NCI-H69 (cell line): ENCODE measurements at places on chromosomes 1 and 21.

DNA sequence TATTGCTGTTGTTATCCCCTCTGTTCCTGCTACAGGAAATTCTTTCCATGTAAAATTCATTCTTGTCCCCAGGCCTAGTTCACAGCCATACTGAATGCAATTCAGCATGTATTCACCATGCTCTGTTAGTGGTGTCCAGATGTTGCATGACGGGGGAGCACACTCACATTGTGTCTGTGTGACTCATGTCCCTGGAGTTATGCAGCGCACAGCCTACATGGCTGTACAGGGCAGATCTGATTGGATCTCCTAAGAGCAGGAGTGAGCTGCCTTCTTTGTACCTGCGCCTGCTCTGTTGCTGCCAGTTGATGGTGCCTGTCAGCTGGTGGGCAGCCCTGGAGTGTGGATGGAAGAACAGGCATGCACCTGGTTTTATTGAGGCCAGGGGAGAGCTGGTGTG, 17.6 kb downstream of the HTR6 start:
- DNase-seq: peak; percentile 38

GRCh38 chr1:32770741-32771548, 46.2 kb downstream of the YARS1 start:
- DNase-seq: no peak

- DNase-seq: no peak
These were observed 52.4 kb upstream of the H6PD start for GRCh38 chr1:9181990-9182783.

GRCh38 chr1:177825276-177825901, 144.5 kb downstream of the SEC16B start:
- DNase-seq: no peak

DNA sequence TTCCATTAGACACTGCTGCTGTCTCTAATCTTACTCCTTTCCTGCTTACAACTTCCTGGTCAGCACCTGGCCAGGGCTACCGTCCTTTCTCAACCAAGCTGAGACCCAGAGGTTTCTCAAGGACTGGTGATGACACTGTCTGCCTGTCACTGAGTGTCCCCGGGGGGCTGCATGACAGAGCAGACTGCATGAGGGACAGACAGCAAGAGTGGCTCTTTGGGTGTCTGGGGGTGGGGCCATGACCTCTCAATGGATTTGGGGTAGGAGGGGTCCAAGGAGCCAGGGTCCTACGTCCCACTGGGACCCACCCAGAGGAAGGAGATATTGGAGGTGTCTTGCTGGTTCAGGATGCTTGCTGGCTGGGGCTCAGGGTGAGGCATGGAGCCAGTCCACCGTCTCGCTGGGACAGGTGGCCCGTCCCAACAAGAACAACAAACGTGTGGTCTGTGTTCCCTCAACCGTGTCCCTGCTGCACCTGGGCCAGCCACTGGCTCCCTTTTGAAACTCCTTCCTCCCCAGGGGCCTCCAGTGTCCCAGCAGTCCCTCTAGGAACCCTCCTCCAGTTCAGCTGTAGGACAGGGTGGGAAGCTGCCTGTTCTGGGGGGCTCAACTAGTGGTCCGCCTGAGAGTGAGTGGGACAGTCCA, 344.6 kb upstream of the AJAP1 start:
- DNase-seq: no peak

DNA sequence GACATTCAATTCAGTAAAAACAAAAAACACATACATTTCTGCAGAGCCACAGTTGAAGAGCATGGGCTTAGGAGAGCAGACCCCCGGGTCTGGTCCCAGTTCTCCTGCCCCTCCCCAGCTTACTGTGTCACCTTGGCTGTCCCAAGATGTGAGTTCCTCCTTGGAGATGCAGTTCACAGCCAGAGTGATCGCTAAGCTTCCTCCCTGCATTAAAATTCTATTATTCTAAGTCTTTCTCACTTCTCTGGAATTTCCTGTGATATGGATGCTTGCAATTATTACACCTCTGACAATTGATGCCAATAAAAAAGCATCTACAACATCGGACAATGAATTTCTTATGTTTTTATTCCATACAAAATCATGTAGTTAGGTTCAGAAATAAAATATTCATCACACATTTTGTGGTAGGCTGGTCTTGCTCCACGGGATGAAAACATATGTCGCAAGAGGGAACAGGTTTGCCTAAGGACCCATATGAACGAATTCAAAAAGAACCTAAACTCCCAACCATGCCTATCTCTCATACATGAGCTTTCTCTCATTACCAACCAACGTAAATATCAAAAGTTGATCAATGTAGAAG, 328.5 kb upstream of the RUNX1 start:
- DNase-seq: no peak

DNA sequence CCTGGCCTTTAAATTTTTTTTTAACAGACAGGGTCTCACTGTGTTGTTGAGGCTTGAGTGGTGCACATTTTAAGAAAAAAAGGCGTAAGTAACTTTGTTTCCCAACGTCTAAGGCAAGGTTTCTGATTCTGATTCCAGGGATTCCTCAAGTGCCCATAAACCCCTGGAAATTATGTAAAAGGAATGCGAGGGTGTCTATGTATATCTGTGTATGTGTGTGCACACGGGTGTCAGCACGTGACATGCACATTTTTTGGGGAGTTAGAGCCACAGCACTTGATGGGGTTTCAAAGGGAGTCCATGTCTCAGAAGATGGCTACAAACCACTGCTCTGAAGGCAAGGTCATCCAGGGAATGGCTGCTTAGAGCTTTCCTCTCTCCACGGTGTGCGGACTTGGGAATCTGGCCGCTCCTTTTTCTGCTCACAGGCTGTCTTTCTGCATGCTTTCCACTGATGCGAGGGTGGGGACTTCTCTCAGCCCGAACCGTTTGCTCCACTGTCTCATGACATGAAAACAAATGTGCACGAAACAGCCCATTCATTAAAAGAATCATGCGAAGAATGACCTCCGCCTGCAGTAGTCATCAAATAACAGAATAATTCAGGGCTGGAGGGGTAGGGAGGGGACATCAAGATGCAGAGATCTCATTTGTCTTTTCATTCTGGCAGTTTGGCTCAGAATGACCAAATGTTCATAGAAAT, 18.7 kb upstream of the RERE start:
- DNase-seq: peak; percentile 13

GRCh38 chr1:182229921-182230491, 161.6 kb downstream of the GLUL start:
- peak; percentile 95 for DNase-seq

- no peak for DNase-seq
These were observed 14.9 kb downstream of the TRIM33 start for GRCh38 chr1:114496089-114496488.

- DNase-seq: no peak
These were observed 12.0 kb downstream of the AKT3 start for GRCh38 chr1:243837907-243838535.

DNA sequence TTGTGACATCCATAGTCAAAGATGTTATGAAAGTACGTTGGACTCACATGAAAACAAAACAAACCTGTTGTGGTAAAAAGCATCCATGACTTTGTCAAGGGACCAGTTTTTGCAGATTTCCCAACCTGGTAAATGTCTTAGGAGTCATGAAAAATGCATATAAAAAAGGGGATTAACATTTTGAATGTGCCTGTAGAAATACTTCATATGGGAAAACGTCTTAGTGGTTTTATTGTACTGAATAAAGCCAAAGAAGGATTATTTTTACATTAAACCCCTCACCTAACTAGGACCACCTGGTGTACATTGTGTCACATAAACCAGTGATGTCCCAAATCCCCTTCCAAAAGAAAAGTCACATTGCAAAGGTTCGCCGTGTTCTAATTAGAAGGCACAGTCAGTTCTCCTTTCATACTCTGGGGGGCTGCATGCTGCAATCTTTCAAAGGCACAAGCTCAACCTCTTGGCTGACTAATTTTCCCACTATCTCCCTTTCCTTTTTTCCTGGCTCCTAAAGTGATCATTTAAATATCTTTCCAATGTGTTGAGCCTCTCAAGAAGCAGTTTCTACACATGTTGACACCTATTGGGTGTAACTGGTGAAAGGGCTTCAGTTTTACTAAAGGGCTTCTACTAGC, 119.8 kb upstream of the SPAG17 start:
- peak; percentile 33 for DNase-seq

GRCh38 chr1:156813750-156814570, 2.7 kb downstream of the SH2D2A start:
- DNase-seq: peak; percentile 89

- DNase-seq: peak; percentile 68
These were observed 142.2 kb downstream of the NFIA start for GRCh38 chr1:61224609-61225008.

GRCh38 chr1:63936276-63936675, 162.5 kb downstream of the ROR1 start:
- no peak for DNase-seq

GRCh38 chr1:99675994-99676393, 30.1 kb downstream of the PALMD start:
- DNase-seq: no peak

DNA sequence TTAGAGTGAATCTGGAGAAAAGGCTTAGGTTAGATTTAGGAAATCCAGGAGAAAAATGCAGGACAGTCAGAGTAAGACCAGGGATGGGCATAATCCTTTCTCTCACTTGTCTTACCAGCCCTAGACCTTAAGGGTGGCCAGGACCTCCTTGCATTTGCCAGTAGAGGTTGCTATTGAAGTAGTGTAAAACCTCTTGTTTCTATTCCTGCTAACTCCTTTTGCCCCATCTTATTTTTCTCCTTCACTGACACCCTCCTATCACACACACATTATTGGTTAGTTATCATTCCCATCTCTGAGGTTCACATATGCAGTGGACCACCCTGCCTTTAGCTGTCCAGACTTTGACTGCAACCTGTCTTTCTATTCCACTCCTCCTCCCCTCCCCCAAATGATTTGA, 75.0 kb upstream of the MACF1 start:
- DNase-seq: peak; percentile 20

DNA sequence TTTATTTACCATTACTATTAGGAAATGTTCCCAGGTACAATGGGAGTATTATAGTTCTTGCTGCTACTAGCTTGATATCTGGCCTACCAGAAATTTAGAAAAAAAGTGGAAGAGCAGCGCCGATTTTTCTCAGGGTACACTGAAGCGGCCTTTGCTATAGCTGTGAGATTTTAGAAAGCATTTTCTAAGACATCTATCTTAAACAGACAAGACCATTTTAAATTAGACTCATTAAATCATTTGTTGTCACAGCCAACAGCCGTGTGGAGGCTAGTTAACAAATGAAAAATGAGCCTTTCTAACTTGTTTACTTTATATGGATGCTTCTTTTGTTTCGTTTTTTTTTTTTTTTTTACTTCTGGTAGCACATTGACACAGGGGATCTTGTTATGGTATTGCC, 183.2 kb upstream of the ZRANB2 start:
- DNase-seq: peak; percentile 29

DNA sequence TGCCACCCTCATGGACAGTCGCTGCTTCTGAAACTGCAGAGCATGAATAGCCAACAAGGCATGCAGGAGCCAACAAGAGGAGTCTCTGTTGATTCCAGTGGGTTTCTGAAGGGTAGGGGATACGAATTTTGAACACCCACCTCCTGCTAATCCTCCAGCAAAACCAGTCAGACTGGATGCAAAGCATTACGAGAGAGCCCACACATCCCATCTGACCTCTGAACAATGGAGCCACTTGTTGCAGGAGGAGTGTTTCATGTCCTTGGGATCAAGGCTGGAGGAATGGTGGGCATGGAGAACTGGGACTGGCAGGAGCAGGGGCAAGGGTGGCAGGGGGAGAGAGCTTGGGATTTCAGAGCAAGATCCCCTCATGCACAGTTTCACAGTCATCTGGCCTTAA, 1.6 kb downstream of the VTCN1 start:
- DNase-seq: no peak

GRCh38 chr1:156642265-156643048, 540 bp downstream of the BCAN start:
- peak; percentile 49 for DNase-seq

GRCh38 chr1:9749361-9749760, 74.4 kb downstream of the CLSTN1 start:
- DNase-seq: no peak

DNA sequence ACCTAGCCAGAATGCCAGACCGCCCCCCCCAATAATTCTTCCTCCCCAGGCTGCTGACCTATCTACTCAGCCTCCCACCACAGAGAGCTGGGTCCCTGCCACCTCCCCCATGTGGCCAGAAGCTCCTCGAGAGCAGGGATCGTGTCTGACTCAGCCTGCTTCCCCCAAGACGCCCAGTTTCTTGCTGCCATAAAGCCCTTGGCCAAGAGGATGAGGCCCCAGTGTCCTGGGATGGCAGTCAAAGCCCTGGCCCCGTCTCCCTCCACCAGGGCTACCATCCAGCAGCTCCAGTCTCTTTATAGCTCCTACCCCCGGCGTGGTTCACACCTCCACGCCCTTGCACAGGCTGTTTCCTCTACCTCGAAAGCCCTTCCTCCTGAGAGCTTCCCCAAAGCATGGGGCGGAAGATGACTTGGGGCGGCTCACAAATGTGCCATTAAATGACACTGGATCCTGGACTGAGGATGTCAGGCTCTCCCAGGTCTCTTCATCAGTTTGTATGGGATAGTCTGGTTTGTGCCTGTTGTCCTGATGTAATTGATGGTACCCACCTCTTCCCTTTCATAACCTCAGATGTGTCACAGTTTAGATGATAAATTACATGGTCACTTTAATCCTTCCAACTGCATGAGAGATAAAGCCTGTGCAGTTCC, 13.2 kb downstream of the ADGRB2 start:
- peak; percentile 7 for DNase-seq

DNA sequence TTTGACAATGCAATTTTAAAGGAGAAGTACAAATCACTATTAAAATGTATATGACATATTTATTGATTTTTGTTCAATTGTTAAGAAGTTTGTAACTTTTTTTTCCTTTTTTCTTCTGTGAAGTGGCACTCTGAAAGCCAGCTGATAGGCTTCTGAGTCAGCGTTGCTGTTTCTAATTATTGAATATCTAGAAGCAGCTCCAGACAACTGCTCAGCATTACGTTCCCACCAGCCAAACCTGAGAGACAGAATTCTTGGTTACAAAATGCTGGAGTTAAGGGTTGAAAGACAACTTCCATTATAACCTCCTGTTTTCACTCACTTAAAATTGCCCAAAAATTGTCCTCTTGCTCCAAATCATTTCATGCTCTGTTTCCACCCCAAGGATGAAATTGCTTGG, 31.4 kb upstream of the LMX1A start:
- DNase-seq: no peak

DNA sequence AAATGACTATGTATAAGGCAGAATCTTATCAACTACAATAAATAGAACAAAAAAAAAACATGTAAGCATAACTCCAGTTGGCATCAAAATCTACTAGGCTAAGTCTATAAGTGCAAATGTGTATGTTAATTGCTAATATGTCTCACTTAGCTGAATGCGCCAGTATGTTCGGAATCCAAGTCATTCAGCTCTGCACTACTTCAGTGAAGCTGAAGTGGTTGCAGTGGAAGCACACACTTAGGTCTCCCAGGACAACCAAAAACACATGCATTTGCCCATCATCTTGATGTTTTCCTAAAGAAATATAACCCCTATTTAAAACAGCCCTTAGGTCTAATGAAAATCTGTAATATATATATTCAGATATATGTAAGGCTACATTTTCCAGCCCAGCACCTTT, 41.0 kb upstream of the RGS2 start:
- DNase-seq: no peak
